Astrocyte of the cerebellum (primary cell): ENCODE measurements at places on chromosomes 7 and 10.

- no peak for DNase-seq
Observed at GRCh38 chr10:133358925-133359310, 1.1 kb upstream of the FUOM start.

DNA sequence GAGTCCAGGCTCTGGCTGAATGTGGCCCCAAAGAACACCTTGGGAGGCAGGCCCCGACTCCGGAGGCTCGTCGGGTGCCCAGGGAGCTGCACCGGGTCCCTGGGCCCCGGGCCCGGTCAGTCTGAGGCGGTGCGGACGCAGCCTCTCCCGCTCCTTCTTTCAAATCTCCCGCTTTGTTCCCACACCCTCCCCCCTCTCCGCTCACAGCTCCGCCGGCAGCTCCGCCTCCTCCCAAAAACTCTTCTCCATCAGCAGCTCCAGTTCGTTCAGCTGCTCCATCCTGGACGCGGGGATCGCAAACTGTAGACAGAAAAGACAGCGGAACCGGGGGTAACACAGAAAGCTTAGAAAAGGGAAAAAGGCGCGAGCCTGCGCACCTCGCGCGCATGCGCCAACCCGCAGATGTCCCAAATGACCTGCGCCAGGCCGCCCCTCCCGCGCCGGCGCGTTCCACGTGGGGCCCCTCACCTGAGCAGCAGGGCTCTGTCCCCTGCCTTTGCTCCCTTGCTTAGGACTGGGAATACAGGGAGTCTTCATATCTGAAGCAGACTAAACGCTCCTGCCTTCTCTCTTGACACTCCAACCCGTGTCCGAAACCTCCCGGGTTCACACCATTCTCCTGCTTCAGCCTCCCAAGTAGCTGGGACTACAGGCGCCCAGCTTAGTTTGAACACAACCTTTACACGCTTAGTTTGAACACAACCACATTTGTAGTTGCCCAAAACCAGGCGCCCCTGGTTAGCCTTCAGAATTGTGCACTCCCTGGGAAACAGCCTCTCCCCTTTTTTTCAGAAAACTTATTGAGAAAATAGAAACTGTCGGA lies at the start of gene DNA2:
Gene DNA2 (minus strand): TSS at position 388 of the 823 bp plus-strand sequence. CDS start 109 bp downstream, at position 279.
- DNase-seq: peak; percentile 13

DNA sequence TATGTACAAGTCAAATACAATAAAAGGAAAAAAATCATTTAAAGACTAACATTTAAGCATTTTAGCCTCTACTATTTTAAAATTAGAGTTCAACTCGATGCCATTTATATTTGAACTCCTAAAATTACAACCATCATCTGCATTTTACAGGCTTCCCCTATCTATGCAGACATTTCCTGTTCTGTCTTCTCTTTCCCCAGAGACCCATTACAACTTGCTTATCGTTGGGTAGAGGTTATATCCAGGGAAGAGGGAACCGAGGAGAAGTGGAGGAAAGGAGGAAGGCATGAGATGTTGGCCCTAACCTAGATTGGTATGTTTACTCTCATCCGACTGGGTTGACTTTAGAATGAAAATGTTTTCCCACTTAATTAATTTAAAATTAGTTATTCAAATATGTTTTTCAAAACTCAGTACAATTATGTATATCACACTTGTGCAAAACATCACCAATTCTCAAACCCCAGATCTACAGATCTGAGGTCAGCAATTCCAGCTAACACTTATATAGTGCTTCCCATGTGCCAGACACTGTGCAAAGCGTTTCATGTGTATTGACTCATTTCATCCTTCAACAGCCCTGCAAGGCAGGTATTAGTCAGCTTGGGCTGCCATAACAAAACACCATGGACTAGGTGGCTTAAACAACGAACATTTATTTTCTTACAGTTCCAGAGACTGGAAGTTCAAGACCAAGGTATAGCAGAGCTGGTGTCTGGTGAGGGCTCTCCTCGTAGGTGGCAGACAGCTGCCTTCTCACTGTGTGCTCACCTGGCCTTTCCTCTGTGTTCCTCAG lies 27.3 kb upstream of the HERPUD2 start:
- no peak for DNase-seq

DNA sequence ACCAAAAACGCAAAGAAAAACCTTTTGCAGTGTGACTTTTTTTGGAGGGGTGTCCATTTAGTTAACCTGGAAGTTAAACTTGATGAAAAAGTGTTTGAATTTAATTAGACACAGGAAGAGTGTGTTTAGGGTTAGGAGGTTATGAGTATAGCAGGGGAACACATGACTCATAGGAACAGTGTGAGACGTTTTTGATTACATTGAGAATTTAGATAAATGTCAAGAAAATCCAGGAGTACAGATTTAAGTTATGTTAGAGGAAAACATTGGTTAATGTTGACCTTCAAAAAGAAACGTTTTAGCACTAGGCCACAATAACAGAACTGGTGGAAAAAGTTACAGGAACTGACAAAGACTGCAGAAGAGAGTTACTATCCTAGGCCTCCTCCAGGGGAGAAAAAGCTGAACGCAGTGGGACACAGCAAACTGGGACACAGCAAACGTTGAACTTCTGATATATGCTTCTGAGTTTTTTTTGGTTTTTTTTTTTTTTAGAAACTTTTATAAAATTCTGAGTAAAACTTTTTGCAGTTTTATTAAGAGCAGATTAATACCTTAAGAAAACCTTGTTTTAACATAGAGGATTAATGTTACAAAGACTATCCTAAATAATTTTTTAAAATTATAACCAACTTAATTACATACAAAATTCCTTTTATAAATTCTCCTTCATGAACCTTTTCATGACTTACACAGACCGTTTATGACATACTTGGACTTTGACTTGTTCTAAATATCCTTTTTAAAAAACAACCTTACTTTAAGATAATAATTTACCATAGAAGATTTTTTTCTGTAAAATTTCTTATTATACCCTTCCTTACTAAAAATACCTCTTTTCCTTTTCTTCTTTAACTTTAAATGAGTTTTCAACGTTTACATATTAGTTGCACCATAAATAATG lies 22.2 kb downstream of the LANCL2 start:
- DNase-seq: no peak

- no peak for DNase-seq
Observed at GRCh38 chr7:95897557-95898251, 125.3 kb downstream of the DYNC1I1 start.

GRCh38 chr7:151201751-151202150 lies 8.5 kb downstream of the H2BK1 start:
- DNase-seq: no peak

GRCh38 chr7:159067576-159068487 lies 76.8 kb downstream of the VIPR2 start:
- DNase-seq: no peak

GRCh38 chr7:27193335-27194001 lies 6.4 kb downstream of the HOXA13 start:
- no peak for DNase-seq

GRCh38 chr10:90051053-90051452 lies 349.7 kb downstream of the KIF20B start:
- no peak for DNase-seq

DNA sequence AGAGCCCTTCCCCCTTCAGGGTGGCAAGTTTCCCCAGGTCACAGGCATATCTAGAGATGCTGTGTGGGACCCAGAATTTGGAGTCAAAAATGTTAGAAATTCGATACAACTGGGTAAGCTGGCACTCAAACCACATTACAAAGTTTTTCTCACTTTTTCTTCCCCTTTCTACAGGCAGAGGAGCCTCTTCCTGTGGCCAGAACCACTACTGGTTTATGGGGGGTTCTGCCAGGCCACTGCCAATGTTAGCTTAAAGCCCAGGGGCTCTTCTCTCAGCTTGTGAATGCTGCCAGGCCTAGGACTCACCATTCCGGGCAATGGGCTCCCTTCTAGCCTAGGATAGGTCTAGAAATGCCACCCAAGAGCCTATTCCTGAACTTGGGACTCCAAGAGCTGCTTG lies 617.9 kb upstream of the PHF14 start:
- DNase-seq: no peak

DNA sequence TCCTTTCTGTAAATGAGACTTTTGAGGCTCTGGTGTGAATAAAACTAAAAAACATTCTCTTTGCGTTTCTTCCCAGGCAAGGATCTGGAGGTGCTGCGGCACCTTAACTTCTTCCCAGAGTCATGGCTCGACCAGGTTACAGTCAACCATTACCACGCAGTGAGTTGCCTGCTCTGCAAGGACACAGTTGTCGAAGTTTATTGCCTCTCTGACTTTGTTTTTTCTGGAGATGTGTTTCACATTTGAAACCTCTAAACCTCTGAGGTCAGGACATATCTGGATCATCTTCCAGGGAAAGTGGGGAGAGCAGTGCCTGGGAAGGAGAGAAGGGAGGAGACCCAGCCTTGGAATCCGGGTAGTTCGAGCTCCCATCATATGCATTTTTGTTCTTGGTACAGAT lies 43.4 kb upstream of the PLEKHA1 start:
- no peak for DNase-seq

GRCh38 chr10:103111918-103112877 lies 80.9 kb downstream of the NT5C2 start:
- DNase-seq: no peak

GRCh38 chr10:99714446-99714845 lies 17.5 kb downstream of the COX15 start:
- no peak for DNase-seq

DNA sequence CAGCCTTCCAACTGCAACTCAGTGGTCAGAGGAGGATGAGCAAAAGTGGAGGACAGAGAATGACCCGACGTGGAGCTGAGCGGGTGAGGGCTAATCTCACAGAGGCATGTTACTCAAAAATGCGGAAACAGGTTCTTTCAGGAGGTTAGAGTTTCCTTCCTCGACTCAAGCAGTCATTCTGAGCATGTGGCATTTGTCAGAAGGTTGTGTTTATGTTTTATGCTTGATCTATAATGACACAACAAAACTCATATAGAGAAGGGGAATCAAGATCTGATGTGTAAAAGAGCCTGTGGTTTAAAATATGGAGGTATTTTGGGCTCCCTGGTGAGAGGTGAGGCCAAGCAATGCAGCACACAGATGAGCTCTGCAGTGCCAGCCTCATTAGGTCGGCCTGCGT lies 311.4 kb downstream of the ADARB2 start:
- no peak for DNase-seq

DNA sequence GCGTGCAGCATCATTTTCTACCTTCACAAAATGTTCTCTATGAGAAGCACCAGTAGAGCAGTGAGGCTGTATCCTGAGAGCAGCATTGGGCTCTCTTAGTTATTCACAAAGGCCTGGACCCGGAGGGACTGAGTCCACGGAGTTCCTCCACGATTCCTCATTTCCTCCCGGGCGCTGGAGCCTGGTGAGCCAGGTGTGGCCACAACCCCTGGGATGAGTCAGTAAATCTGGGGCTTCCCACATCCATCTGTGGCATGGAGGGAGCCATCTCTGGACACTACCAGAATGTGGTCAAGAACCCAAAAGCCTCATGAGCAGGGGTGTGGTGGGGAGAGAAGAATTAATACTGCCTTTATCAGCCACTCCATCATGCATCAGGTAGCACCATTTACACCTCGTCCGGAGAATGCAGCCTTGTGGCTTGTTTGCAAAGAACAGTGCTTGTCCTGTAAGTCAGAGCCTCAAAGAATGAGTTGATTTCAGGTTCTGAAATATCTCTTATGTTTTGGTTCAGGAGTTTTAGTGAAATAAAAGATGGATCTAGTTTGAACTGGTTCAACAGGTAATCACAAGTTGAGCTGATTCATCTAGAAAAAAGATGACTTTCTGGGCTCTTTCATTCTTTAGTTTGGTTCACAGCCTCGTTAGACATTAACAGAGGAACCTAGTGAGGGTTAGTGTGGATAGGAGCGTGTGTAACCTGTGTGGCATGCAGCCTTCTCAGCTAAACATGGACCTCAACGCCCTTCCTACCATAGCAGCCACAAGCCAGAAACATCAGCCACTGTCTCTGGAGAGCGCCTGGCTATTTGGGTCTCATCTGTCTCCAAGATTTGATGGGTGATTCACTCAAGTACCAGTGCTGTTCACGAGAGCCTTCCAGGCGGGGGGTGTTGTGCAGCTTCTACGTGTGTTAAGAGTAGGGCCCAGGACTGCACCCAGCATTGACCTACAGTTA lies 95.2 kb downstream of the WDR37 start:
- no peak for DNase-seq
